Cardiac septum (tissue), 1 donor: ENCODE measurements at places on chromosomes 7 and 10. TPM values are rescaled to one million over a fixed set of nuclear protein-coding genes. Genes with fewer than 3 reads are reported as not detected.
A peak's percentile ranks its signal among the peaks of the same experiment; 100 is the strongest.

GRCh38 chr7:75798770-75799169 lies 14.8 kb downstream of the CCL24 start:
- DNase-seq = no peak

- DNase-seq = no peak
Observed at GRCh38 chr7:32015133-32015532, 55.1 kb downstream of the PDE1C start.

GRCh38 chr7:147861058-147861716 lies 729.4 kb upstream of the C7orf33 start:
- DNase-seq = no peak

GRCh38 chr10:79447911-79448731 lies 2.7 kb upstream of the ZCCHC24 start:
- peak; percentile 46 for DNase-seq

GRCh38 chr10:75623310-75624093 lies 192.1 kb downstream of the LRMDA start:
- no peak for DNase-seq

- DNase-seq = no peak
Observed at GRCh38 chr10:14545827-14546226, 215.1 kb upstream of the FRMD4A start.

DNA sequence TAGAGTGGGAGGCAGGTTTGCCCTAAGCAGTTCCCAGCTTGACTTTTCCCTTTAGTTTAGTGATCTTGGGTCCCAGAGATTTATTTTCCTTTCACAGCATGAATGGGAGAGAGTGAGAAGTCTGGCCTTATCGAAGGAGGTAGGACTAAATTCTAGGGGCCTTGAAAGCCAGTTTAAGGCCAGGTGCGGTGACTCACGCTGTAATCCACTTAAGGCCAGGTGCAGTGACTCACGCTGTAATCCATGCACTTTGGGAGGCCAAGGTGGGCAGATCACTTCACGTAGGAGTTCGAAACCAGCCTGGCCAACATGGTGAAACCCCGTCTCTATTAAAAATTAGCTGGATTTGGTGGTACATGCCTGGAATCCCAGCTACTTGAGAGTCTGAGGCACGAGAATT lies 392.2 kb downstream of the ACTR3B start:
- no peak for DNase-seq

- no peak for DNase-seq
Observed at GRCh38 chr7:124364283-124364682, 331.4 kb upstream of the TMEM229A start.

DNA sequence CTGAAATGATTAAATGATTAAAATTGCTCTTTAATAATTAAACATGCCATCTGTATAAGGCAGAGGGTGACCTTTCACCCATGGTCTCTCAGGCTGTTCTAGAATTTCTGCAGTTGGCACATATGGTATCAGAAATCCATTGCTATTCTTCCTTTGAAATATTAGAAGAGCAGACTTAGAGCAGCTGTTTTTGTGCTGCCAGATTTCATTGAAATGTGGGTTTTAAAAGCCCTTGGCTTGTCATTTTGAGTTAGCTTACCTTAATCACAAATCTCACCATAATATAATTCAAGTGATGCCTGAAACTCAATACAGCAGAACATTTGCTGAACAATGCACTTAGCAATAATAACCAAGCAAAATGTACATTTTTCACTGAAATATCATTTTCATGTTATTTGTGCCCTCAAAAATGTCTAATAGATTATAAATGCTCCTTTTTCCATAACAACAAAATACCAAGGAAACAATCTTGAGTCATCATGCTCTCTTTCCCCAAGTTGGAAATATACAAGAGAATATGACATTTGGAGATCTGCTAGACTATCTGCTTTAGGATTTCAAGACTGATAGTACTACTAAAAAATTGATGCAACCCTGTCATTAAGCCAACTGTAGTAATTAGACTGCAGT lies 16.1 kb upstream of the PTTG1IP2 start:
- no peak for DNase-seq

DNA sequence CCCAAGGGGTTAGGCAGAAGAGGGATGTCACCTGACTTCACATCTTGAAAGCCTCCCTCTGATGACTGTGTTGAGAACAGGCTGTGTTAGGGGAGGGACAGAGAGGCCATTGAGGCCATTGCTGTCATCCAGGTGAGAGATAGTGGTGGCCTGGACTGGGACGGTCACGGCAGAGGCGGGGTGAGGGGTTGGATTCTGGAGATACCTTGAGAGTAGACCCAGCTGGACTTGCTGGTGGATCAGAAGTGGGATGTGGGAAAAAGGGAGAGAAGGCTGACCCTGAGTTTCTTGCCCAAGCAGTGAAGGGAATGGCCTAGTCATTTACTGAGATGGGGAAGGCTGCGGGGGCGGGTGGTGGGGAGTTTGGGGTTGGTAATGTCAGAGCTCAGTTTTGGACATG lies 13.6 kb downstream of the MTURN start:
- DNase-seq = no peak

PRKAR2B gene
- 37.7 TPM for total RNA-seq
